ENCODE measurements at places on chromosomes 2 and 18. TPM values are rescaled to one million over a fixed set of nuclear protein-coding genes. Genes with fewer than 3 reads are reported as not detected.

- no peak for DNase-seq
Observed at GRCh38 chr18:69495338-69495737, 94.7 kb downstream of the DOK6 start.

DNA sequence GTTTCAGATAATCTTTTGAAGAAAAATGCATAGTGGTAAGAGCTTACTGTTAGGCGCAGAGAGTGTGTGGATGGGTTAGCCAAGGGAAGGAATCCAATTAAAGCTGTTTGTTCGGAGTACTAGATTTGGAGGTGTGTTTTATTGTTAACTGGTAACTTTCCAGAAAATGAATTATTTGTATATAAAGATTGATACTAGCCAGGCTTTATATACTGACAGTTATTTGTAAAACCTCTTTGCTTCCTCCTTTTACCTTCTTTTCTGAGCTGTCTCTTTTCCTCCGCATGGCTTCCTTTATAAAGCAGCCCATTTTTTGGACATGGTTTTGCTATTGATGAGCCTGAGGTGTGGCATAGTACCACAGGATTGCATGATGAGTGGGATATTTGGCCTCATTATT is 25.6 kb downstream of the SPTBN1 start:
- DNase-seq = no peak

DNA sequence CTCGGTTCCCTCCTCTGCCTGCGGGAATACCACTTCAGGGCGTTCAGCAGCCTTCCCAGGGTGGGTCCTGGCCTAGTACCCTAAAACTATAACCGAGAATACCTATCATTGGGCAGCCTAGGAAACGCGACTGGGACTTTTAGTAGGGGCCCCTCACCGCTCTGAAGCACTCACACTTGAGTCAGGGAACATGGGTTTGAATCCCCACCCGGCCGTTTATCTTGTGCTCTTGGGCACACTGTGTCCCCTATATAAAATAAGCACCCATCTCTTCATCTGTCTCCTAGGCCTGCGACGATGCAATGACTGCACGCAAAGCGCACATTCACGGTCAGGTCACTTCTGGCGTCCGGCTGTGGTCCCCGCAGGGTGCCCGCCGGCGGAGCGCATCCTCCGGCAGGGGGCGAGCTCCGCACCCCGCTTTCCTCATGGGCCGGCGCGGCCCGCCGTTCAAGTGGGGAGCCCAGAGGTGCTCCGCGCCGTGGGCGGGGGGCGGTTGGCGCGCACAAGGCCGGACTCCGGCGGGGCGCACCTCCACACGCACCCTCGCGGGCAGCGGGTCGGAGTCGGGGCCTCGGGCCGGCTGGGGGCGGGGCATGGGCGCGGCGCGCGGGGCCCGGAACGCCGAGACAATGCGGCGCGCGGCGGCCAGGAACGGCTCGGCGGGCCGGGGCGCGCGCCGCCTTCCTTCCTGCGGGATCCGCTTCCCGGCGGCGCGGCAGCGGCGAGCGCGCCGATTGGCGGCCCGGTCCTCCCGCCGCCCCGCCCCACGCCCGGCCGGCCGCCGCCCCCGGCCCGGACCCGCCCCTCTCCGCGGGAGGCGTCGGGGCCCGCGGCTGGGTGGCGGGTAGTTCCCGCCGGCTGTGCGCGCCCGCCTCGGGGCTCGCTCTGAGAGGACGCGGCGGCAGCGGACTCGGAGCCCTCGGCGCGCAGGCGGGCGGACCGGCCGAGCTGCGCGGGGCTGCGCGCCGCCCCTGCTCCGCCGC is at the start of gene ASAP2:
TSS of gene ASAP2 (plus strand) at position 850 of the 986 bp plus-strand sequence. CDS start 293 bp downstream, outside the sequence.
- DNase-seq = peak; percentile 34

DNA sequence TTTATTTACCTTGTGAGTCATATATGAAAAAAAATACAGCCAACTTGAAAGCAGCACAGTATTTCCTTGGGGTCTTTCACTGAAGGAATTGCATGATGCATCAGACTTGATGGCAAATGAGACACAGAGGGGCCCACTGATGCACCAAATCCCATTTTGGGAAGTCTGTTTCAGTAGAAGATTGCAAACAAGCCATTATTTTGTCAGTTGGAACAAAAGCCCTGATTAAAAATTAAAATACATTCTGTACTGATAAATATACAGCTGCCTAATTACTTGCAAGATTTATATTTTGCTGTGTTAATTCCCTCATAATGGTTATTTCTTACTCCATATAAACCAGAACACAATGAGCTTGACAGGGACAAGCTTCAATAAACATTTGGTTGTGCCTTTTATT is 370.4 kb downstream of the SUCLG1 start:
- no peak for DNase-seq

DNA sequence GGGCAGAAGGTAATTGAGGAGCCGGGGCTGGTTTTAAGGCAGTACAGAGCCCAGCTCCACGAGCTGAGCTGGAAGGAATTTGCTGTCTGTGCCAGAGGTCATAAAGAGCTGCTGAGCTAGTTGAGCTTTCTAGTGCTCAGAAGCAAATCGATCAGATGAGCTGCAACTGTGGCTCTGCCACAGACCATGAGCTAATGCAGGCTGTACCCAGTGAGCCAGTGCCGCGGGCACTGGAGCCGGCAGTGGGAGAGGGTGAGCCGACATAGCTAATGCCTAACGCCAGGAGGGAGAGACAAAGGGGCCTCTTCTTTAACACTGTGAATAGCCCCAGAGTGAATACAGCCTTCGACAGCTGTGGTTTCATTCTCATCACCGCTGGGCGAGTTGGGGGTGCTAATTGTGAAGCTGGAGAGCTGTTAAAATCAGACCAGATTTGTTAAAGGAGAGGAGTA is 410.1 kb upstream of the TCF4 start:
- DNase-seq = no peak

DNA sequence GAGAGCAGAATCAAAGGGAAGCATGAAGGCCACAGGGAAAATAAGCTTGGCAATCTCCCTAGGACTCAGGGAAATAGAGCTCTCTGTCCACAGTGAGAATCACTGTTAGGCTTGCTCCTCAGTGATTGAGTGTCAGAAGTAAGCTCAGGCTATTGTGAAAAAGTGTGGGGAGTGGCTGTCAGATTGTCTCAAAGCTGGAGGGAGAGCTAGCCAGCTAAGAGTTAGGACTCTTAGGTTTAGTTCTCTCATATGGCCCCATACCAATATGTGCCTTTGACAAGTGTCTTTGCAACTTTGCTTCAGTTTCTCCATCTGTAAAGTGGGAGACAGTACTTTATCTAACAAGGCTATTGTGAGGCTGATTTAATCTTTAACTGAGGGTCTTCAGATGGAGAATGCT is 17.2 kb downstream of the EIF4E2 start:
- no peak for DNase-seq

- DNase-seq = no peak
Observed at GRCh38 chr2:95352310-95353054, 50.0 kb upstream of the FAHD2A start.

DNA sequence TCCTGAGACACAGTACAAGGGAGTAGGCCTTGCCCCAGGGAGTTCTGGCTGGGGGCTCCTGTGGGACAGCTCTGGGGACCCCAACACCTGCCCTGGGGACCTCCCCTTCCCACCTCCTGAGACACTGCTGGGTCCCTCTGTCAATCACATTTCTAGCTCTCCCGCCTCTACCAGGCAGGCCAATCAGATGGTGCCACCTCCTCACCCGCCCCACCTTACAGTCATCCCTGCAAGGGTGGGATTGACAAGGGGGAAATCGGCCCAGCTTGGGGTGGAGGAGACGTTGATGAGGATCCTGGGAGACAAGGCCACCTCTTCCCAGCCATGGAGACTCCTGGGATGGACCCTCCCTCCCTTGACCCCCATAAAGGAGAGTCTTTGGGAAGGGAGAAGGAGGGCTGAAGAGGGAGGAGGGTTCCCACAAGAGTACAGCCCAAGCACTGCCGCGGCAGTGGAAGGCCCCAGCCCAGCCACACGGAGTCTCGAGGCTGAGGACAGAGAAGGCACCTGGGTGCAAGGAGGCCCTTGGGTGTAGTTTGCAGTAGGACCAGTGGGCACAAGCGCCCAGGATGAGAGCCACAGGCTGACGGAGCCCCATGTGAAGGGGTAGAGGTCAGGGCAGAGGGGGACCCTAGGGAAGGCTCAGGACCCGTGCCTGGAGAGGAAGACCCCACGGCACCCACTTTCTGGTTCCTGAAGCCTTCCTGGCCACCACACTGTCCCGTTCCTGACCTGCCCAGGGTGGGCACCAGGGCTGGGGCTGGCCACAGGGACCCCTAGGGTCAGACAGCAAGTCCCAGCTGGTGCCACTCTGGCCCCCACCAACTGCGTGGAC is 109.9 kb upstream of the OTOS start:
- DNase-seq = no peak

DNA sequence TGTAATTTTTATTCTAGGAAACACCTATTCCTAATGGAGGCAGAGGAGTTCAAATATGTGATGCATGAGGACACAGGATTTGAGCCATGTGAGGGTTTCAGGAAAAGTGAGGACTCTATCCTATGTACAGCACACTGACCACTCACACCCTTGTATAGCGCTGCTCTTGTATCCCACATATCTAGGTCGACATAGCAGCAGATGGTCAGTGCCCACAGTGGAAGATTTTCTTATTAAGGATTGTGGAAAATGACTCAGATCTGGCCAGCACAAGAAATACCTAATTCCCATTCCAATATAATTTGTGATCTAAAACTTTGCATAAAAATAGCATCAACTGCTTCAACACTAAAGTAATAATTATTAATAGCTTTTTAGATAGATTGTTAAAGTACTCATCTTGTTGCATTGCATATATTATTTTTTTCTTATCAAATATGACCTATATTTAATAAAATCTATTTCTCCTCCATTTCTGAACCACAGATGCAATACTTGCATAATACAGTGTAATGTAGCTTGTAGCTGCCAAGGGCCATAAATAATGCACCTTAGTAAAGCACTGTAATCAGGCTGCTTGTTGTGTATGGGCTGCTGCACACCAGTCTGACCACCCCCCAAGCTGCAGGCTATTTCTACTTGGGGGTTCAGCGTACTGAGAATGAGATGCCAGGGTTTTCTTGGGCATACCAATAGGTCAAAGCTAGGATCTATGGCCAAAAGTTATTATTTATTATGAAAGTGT is 442.2 kb upstream of the CWC22 start:
- DNase-seq = no peak

DNA sequence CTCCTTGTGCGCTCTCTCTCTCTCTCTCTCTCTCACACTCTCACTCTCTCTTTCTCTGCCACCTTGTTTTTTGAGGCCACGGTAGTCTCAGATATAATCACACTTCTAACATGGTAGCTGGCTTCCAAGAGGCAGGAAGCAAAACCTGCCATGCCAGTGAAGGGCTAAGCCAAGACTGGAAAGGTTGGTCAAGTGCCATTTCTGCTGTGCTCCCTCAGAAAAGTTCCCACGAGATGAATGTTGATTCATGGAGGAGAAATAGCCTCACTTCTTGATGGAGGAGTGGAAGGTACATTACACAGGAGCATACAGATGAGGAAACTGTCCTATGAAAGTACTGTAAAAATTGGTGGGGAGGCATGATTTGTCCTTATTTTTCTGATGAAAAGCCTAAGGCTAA is 237.9 kb downstream of the XIRP2 start:
- no peak for DNase-seq

M1AP gene
- total RNA-seq = not detected

ICA1L gene
- total RNA-seq = 6.6 TPM

CCDC85A gene
- total RNA-seq = not detected

MAP4K4 gene
- total RNA-seq = 129 TPM

NPHP1 gene
- 0.27 TPM for total RNA-seq
